Endodermal cell (in vitro differentiated cells): ENCODE measurements at places on chromosomes 3 and 15. TPM values are rescaled to one million over a fixed set of nuclear protein-coding genes. Genes with fewer than 3 reads are reported as not detected.

DNA sequence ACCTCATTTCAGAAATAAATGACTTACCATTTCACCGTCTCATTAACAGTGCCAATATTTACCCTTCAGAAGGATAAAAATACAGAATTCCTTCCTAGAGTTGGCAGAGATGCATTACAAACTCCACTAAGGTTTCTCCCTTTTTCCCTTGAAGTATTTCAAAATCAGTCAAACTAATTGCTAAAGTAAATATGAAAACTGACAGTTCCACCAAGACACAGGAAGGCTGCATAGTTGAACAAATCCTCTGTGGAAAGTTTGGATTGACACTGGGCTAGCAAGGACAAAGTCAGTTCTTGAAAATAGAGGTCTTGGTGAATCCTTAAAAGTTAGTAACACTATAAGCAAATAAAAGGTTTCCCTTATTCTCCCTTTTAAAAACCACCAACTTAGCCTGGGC, 34.5 kb downstream of the DCP1A start:
- DNase-seq, result no peak

DNA sequence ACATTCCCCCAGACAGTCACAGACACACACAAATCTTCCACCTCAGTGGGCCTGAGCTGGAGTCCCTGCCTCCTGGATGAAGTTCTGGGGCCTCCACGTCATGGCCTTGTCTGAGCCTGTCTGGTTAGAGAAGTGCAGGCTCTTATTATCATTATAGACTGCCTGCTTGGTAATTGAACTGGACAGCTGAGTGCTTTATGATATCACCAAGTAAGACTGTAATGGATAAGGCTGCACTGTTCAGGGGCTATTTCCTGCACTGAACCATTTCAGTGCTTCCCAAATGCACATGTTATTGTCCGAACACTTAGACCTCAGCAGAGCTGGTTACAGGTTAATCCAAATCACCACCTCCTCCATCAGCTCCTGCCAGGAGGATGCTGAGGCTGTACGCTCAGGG, 8.7 kb upstream of the ST6GAL1 start:
- DNase-seq, result no peak

GRCh38 chr3:53022647-53023046, 23.2 kb downstream of the SFMBT1 start:
- DNase-seq, result no peak

GRCh38 chr15:75725006-75725718, 12.5 kb upstream of the CSPG4 start:
- DNase-seq, result no peak

DNA sequence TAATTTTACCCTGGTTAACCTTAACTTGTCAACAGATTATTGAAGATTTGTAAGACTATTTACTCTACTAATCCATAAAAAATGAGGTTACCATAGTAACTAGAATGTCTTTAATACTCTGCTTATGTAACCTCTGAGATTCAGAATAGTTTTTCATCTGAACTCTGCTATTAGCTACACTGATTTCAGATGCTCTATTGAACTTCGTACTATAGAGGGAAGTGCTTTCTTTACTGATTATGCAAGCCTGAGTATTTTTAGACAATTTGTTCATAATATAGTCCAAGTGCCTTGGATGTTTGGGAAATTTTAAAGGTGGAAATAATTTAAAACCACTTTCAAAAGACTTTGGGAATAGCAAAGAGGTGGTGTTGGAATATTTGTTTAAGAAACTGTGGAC, 107.9 kb upstream of the GBE1 start:
- no peak for DNase-seq

GRCh38 chr15:68199340-68199739, 5.8 kb downstream of the CALML4 start:
- DNase-seq, result peak; percentile 42

GRCh38 chr3:136949708-136950107, 8.1 kb upstream of the IL20RB start:
- DNase-seq, result no peak

DNA sequence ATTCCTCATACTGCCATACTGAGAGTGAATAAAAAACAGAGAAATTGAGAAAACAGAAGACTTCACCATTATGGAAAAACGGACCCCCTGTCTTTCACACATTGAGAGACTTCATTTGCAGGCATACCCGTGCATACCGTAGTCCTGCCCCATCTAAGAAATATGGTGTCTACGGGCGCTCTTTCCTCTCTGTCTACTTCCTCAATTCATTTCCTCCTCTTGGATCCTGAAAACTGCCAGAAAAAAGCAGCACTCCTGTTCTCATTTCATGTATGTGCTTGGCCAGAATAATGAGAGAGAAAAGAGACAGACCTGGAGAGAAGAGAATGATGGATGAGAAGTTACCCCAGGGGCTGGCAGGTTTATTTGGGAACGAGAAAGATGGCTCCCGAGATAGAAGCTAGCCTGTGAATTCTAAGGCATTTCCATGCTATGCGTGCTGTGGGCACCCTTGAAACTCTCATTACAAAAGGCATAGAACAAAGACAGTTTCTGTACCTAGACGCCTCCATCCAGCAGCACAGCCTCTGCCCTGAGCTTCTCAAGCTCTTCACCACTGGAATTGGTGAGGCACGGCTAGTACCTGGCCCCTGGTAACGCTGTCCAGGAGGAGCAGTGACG, 62.5 kb upstream of the EPHB3 start:
- DNase-seq, result no peak

DNA sequence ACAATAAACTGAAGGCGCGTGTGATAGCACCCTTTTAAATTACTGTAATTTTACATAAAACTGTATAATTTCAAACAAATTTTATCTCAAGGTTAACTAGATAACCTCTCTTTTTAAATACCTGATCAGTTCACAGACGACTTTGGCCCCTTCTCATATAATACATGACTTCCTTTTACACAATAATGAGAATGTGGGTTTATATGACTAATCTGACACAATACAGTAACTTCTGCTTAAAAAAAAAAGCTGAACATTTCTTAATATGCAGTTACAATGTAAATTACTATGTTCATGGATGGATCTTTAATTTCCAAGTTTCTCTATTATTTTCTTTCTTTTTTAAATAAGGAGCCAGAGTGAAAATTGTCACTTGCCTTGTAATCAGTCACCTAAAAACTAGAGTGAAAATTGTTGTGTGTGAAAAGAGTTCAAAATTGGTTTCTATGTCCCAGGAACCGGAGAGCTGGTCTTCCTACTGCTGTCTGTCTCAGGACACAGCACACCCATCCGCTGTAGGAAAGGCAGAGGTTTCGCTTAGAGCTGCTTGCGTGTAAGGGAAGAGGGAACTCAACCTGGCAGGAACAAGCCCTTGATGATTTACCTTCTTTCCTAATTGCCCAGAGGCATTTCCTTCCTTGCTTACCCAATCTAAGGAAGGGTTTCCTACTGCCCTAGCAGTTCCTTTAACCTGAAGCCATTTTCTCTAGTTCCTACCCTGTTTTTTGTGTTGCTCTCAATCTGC, 33.3 kb downstream of the PLD1 start:
- DNase-seq, result no peak

DNA sequence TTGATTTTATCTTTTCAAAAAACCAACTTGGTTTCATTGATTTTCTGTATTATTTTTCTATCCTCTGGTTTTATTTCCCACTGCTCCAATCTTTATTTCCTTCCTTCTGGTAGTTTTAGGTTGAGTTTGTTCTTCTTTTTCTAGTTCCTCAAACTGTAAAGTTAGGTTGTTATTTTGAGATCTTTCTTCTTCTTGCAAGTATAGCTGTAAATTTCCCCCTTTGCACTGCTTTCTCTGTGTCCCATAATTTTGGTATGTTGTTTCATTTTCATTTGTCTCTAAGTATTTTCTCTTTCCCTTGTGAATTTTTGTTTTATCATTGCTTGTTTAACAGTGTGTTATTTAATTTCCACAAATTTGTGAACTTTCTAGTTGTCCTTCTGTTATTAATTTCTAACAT, 120.0 kb downstream of the PLD1 start:
- DNase-seq, result no peak

GRCh38 chr3:156300929-156301840, 180.8 kb downstream of the KCNAB1 start:
- DNase-seq, result no peak

GRCh38 chr3:23575697-23576096, 230.1 kb upstream of the UBE2E1 start:
- no peak for DNase-seq

DNA sequence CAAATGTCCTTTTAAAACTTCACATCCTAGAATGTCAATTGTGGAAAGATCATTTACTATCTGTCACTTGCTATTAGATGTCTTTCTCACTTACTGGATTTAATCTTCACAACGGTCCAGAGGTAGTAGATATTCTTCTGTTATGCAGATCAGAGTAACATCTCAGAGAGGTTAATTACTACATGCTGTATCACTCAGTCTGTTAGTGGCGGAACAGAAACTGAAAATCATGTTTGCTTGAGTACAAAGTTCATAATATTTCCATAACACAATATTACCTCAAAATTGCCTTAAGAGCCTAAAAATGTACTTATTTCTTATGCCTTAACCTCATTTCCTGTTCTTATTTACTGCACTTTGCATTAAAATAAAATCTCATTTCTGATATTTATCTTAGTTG, 28.6 kb upstream of the GPR149 start:
- DNase-seq, result no peak

Gene ARHGEF26
- total RNA-seq, result 5.4 to 13.9 TPM (median 12.4 TPM) in 3 replicates

Gene GADL1
- 0.11 TPM in 1 of 3 replicates, not detected in the others for total RNA-seq

Gene TTLL3
- total RNA-seq, result 18.6 and 21.6 TPM in 2 replicates

Gene TGM4
- total RNA-seq, result not detected in 2 replicates

Gene TAMM41
- 20.7 to 31.9 TPM (median 26.4 TPM) in 3 replicates for total RNA-seq

Gene DNAH12
- total RNA-seq, result 0.25 and 0.77 TPM in 2 replicates

Gene SPTBN5
- 1.3 and 2.8 TPM in 2 replicates for total RNA-seq
